ENCODE measurements at places on chromosomes 7 and 10.
A peak's percentile ranks its signal among the peaks of the same experiment; 100 is the strongest.

- peak; percentile 7 for DNase-seq
Measured at GRCh38 chr7:127396184-127396583, 3.7 kb upstream of the ZNF800 start.

DNA sequence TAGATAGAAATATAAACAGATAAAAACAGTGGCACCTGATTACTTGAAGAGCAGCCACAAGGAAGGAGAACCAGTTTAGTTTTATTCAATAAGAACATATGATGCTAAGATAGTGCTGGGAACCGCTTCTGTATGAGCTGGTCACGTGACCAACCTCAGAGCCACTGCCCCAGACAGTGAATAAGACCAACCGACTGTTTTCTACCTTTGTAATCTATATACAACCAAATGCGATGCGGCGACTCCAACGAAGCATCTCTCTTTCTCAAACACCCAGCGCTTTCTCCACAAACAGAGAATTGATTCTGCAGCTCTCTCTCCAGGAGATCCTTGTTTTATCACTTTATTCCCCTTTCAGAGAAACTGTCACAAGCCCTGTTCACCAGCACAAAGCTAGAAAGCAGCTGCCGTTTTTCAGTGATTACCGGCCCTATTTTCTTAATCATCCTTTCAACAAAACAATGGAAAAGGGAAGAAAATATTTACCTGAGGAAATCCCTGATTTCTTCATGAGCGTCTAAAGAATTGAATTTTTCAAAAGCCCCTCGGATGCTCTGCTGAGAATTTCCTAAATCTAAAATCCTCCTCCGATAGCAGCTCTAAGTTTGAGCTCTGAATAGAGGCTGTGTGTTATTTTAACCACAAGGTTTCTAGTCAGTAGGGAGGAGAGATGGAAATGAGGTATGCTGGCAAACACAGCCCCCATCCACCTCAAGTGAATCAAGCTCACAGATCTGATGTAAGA is 55.7 kb upstream of the JCAD start:
- DNase-seq, result peak; percentile 42

DNA sequence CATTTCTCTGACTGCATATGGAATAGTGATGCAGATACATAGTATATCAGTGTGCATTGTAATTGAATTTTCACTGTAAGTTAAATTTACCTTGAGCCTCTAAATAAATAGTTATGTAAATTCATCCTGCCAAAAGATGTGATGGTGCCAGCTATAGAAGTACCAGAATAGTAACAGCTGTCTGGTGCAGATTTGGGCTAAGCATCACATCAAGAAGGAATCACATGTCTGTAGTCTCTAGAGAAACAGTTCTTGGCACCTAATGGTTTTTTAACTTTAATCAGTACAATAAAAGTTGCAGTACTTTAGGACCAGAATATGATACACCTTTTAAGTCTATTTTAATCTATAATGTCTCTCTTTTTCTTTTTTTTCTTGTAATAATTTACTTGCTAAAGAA is 17.4 kb downstream of the PLEKHA1 start:
- no peak for DNase-seq

- no peak for DNase-seq
Measured at GRCh38 chr7:157359581-157359980, 22.8 kb downstream of the DNAJB6 start.

DNA sequence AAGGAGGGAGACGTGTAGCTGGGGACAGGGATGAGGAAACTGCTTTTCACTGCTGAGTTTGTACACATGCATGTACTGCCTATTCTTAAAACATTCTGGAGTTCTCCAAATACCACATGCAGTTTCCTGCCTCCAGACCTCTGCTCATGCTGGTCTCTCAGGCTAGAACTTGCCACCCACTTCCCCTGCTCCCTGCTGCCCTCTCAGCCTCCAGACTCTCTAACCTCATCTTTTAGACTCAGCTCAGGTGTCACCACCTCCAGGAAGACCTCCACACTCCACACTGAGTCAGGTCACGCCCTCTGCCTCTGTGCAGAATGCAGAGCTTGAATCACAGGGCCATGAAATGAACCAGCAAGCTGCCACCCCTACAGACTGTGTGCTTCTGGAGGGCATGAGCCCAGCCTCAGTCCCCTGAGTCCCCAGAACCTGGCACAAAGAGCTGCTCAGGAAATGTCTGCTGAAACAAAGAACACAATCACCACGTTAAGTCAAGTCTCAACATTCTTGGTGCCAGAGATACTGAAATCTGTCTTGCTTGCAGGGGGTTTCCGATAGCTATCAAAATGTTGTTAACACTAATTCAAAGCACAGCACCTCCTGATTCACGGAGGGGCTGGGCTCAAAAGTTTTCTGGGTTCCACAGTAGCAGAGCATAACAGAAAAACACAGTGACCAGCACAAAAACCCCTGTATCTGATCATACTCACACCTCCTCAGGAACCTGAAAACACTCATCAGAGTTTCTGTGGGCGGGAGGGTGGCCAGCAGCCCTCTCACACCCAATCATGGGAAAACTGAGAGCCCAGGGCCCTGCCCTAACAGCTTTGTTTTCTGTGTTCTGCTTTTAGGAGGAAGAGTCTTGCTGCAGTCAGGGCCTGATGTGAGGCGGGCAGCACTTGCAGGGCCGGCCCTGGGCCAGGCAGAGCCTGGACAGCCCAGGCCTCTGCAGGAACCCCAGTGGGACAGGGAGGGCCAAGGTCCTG is 21.1 kb downstream of the FAM53B start:
- no peak for DNase-seq

DNA sequence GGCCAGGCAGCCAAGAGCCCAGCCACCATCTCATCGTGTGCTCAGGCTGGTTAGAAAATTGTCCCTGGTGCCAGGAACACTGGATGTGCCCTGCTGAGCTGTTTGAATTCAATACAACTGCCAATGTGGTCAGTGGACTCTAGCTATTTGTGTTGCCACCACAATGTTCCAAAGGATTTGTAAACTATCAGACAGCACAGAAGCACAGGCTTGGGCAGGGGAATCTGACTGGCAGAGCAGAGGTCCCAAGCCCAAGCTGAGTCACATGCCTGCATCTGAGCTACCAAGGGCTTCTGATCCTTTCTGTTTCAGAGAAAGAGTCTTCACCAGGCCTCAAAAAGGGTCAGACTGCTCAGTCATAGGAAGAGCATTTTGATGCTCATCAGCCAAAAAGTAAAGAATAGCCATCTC is 232.1 kb upstream of the SEMA3C start:
- no peak for DNase-seq

GRCh38 chr7:123120286-123120685 is 79.5 kb downstream of the SLC13A1 start:
- DNase-seq, result peak; percentile 51

- DNase-seq, result no peak
Measured at GRCh38 chr10:121983852-121984251, 5.1 kb upstream of the TACC2 start.

DNA sequence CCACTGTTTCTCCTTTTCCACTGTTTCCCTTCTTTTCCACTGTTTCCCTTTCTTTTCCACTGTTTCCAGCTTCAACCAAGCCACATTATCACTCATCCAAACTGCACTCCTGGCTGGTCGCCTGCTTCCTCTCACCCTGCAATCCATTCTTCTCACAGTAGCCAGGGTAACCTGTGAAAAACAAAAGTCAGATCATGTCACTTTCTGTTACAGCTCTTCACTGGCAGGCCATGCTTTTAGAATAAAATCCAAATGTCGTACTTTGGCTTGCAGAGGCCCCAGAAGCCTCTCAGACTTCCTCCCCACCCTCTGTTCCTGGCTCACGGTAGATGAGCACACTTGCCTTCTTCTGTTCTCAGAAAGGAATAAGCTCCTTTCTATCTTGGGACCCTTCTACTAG is 33.9 kb downstream of the STARD3NL start:
- DNase-seq, result no peak

DNA sequence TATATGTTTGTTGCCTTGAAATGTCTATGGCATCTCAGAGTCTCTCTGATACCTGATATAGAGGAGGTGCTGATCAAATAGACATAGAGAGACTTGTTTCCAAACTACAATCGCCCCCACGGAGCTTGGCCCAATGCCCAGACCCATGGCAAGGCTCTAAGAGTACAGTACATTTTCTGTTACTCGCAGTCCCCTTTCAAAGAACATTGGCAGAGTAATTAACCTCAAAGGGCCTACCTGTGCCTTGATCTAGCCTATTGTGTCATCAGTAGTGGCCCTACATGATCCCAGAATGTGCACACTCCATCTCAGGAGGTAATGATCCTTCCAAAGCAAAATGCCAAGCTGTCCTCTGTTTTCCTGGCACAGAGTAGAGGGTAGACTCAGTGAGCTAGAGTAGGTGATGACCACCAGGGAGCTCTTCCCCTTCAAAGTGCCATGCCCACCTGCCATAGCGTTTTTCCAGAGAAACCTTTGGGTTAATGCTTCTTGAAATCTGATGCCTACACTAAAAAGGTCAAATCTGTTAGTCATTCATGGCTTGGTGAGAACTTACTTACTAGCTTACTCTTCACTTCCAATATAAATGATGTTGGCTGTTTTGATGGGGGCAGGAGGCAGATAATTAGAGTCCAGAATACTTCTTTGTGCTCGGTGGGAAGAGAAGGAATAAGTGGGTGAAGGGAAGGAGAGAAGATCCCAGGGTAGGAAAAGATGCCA is 41.2 kb upstream of the ACSL5 start:
- DNase-seq, result no peak

DNA sequence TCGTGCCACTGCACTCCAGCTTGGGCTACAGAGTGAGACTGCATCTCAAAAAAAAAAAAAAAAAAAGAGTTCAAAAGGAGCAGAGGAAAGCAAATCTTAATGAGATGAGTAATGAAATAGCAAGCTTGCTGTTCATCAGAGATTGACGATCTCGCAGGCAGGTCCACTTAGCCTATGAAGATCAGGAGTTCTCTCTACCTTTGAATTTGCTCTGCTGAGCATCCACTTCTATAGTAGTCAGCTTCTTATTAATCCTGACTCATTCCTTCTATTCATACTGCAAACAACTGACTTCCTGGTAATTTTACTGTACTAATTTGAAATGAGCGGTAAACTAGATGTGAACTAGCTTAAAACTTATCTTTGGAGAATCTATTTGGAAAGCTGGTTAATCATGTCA is 1014.6 kb downstream of the GATA3 start:
- DNase-seq, result no peak

DNA sequence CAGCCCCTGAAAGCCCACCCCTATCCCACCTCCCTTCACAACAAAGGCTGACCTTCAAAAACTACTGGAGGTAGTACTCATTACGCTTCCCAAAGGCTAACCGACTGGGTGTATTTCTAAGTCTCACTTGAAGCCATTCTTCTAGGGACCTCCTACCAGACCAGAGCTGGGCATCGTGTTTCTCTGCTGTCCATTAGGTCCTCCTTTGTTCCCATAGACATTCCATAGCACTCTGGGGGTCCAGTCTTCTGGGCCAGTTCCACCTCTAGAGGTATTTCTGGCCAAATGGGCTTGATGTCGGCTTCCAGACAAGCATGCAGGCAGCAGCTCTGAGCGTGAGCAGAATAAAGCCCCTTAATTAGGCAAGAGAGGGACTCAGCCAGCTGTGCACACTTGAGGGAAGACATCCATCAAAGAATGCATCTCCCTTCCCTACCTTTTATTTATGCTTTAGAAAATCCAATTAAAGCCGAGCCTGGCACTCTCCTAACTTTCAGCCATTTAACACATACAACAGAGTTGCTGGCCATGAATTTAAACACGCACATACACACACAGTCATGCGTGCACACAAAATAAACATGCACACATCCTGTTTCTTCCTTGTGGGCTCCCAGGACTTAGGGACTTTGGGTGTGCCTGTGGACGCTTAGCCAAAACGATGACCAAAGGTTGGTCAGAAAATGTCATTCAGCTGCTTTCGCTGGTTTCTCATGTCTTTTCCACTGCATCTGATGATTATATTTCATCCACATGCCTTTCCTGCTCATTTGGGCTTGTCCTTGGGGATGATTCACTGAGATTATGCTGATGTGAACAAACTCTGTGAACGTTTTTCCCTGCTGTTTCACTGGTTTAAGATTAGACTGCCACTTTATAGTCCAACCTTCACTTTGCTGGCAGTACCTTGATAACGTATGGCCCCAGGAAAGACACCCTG is 362.0 kb upstream of the NFE2L3 start:
- DNase-seq, result no peak

DNA sequence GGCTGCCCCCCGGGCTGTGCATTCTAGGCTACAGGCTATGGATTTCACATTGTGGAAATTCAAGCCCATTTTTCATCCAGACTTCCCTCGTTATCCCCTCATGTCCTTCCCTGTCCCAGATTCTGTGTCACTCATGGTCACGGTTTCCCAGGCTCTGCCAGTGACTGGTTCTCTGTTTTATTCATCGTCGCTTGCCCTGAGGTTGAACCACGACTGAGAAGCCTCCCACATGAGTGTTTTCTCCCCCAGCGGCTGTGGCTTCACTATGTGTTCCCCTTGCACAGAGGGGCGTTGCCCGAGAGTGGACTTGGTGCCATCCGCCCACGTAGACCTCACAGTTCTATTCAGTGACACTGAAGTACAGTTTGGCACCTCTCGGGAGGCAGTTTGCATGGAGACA is 14.0 kb downstream of the NOM1 start:
- no peak for DNase-seq

- no peak for DNase-seq
Measured at GRCh38 chr10:74113546-74113945, 37.1 kb downstream of the AP3M1 start.

DNA sequence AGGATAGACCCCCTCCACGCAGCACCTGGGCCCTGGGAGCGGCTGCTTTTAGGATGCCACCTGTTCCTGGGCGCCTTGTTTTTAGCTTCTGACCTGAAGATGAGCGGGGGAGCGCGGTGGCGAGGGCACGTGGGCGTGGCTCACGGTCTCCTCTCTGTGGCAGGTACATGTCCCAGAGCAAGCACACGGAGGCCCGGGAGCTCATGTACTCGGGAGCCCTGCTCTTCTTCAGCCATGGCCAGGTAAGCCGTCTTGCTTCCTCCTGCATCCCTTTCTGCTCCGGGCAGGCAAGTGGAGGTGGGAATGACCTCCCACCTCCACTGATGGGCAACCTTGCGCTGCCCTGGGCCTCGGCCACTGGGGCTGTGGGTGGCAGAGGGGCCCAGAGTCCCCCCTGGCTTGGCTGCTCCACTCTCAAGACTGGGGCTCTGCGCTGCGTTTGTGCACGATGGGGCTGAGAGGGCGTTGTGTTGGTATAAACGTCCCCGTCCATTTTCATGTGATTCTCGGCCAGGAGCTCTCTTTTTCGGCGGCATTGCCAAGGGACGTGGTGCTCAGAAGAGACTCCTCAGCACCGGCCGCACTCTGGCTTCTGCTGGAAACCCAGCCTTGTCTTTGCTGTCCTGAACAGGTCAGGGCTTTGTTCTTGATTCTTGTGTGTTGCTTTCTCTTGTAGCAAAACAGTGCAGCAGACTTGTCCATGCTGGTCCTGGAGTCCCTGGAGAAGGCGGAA is 9.7 kb downstream of the GET4 start:
- no peak for DNase-seq

DNA sequence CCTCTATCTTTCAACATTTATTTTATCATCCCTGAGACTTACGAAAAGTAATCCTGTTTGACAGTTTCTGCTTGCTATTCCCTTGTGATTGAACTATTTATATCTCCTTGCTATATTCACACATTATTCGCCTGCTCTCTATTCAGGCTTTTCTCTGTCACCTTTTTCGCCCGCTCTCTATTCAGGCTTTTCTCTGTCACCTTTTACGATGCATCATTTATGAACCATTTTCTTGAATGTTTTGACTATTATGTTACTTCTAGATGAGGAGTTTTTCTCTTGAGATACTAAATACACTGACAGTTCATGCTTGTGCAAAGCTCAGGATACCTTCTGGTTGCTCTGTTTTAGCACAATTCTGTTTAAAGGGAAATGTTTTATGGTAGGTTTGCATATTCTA is 143.3 kb upstream of the VSTM2A start:
- no peak for DNase-seq
